Activated naive CD4-positive, alpha-beta T cell (primary cell): ENCODE measurements at places on chromosomes 5 and 9.

- DNase-seq = no peak
These were observed at the start of gene PCAT7 for GRCh38 chr9:94554439-94555331. TSS of gene PCAT7 (plus strand) at chr9:94555083.

- DNase-seq = no peak
These were observed 73.0 kb upstream of the NR5A1 start for GRCh38 chr9:124580186-124580585.

GRCh38 chr9:113708821-113709713 lies 167.0 kb upstream of the ZNF618 start:
- no peak for DNase-seq

DNA sequence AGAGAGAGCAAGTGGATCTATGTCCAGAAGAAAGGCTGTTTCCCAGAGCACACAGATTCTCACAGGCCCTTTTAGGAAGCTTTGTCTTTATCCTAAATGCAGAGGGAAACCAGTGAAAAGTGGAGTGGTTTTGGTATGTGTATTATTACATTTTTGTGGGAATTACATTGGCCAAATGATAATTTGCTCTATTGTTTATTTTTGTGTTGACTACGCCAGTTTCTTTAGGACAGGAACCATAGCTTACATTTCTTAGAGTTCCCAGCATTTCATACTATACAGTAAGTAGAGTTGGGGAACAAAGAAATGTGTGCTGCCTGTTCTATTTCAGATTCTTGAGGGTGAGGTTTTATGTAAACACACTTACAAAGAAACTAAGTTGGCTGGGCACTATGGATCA lies 29.4 kb upstream of the SPATA31D4 start:
- DNase-seq = no peak

- DNase-seq = no peak
These were observed 4.0 kb upstream of the FCHO2 start for GRCh38 chr5:72951671-72952468.

GRCh38 chr9:137945581-137945980 lies 68.0 kb downstream of the CACNA1B start:
- DNase-seq = no peak

- no peak for DNase-seq
These were observed 29.0 kb downstream of the ANGPTL2 start for GRCh38 chr9:127093319-127094020.

DNA sequence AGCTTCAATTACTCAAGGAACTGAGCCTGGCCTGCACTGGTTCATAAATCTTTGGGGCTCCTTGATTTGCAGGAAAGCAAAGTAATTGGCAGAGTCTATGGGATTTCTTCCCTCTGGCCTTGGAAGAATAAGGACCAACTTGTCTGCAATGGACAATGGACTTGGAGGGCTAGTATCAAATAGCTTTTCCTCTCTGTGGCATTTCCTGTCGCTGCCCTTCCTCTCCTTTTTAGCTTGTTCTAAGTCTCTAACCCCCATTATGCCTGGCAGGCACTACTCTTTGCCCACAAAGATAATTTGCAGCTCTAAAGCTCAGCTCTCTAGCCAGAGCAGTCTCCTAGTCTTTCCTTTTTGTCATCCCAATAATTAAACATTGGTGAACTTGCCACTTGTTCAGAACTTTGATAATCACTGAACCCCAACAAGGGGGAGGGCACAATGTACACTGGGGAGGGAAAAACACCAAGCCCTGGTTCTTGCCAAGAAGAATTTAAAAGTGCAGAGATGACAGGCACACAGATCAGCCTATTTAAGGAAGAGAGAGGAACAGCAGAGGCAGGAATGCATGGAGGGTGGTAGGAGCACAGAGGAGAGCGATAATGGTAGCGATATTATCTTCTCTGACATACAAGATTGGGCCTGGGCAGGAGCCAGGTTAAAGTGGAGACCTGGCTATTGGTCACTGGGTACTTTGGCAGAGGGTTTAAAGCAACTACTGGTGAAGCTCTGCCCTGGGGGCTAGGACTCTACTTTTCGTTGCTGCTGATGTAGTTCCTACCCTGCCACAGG lies 38.5 kb downstream of the FAM219A start:
- DNase-seq = no peak

- DNase-seq = no peak
These were observed 5.5 kb downstream of the FOXD1 start for GRCh38 chr5:73442996-73443627.

- DNase-seq = no peak
These were observed 3.2 kb downstream of the SNX30 start for GRCh38 chr9:112753725-112754124.

DNA sequence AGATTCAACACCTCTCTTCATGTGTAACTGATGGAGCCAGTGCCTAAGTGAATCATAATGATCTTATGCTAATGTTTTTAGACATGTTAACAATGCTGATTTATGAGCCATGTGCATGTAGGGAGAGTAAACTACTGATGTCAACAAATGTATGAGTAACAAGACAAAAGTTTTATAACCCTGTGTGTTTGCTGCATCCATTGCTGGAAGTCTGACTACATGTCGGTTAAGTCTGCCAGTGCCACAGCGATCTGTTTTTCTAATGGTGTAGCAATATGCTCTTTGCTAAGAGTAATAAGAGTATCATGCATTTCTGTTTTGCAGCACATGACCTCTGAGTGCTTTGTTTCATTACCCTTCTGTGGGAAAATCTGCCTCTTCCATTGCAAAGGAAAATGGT lies 26.4 kb upstream of the TMOD1 start:
- DNase-seq = no peak

GRCh38 chr9:79129865-79130480 lies 441.8 kb upstream of the TLE4 start:
- DNase-seq = no peak

- no peak for DNase-seq
These were observed 23.1 kb downstream of the CXXC5 start for GRCh38 chr5:139671096-139671841.

GRCh38 chr5:146849694-146850303 lies 28.8 kb downstream of the PPP2R2B start:
- DNase-seq = no peak

- DNase-seq = no peak
These were observed 162.3 kb downstream of the DRD1 start for GRCh38 chr5:175281714-175282113.

- no peak for DNase-seq
These were observed 49.5 kb upstream of the SPINK5 start for GRCh38 chr5:148014276-148014675.

DNA sequence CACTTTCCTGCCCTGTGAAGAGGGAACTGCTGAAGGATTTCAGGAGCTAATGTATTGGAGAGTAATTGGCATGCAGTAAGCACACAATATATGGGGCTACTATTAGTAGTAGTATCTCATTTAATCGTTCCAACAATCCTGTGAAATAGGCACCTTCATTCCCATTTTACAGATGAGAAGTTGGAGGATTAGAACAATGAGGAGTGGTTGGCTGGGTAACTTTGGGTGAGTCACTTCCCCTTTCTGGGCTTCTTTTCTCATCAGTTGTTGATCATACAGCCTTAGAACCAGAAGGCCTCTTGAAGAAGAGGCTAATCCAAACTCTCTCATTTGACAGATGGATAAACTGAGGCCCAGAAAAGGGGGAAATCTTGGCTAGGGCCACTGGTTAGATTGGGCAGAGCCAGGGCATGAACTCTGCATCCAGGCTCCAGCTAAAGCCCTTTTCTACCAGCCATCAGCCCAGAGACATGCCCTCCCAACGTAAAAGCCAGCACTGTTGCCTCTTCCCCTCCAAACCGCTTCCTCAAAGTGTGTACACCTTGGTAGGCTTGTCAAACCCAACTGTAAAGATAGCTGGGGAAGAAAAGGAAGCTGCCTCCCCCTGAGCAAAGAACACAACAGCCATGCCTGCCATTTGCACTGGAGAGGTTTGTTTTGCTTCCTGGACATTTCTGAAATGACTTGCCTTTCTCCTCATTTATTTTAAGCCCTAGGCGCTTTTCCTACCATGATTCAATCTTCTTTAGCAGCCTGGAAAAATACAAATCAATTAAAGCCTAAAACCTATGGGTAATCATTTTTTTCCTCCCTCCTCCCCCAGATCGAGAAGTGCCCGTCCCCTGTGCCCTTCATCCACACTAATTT lies 992 bp downstream of the SPACA9 start:
- no peak for DNase-seq
